Adipocyte (in vitro differentiated cells): ENCODE measurements at places on chromosomes 16 and 17.

- DNase-seq = no peak
These were observed 174.2 kb downstream of the KIF2B start for GRCh38 chr17:53996890-53997289.

DNA sequence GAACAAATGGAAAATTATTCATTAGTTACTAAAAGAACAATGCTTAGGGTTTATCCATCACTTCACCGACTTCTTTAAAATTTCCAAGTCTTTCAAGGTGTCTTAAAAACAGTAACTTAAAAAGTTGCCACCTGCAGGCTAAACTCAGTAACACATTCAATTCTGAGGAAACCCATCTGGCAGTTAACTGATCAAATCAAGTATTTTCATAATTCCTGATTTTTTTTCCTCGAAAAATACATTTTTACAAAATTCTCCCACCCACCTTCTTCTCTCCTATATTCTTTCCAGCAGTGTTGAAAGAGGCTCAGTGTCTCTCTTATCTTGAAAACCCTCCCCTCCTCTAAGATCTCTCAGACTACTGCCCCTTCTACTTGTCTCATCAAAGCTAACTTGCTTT is 29.9 kb downstream of the PARN start:
- DNase-seq = peak; percentile 54

- no peak for DNase-seq
These were observed 3.5 kb upstream of the TSPOAP1 start for GRCh38 chr17:58331815-58332777.

DNA sequence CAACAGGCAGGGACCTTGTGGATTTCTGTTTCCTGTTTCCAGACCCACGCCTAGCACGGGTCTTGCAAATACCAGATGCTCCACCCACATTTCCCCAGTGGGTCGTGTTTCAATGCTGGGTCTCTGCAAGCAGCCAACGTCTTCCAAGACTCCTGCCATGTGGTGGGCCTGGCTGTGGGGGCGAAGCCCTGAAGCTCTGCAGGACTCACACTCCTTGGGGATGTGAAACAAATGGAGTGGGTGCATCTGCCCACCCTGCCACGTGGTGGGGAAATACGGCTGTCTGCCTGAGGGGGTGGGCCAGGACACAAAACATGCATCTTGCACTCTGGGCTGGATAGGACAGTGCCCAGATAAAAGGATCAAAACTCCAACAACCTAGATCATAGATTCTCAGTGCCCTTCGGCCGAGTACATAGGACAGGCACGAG is 32.6 kb downstream of the FA2H start:
- DNase-seq = peak; percentile 22

GRCh38 chr16:66735891-66736290 is 15.5 kb downstream of the DYNC1LI2 start:
- DNase-seq = no peak

- DNase-seq = no peak
These were observed 520.6 kb upstream of the SOX9 start for GRCh38 chr17:71600137-71600789.

DNA sequence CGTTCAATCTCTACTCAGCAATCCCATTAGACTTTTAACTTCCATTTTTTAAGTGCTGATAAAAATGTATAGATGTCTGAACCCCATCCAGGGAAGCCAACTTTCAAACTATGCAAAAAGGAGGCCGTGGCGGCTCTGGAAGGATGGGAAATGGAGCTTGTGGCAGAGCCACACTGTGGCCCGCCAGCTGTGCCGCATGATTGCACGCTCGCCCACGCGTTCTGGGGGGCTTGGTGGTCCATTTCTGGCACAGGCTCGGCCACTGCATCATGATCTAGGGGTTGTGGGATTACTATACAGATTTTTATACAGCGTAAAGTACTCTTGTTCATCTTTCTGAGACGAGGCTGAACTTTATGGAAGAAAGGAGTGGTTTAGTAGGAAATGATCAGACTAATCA is 57.6 kb downstream of the FOXL1 start:
- no peak for DNase-seq

- no peak for DNase-seq
These were observed 6.1 kb upstream of the EFTUD2 start for GRCh38 chr17:44905006-44906000.

DNA sequence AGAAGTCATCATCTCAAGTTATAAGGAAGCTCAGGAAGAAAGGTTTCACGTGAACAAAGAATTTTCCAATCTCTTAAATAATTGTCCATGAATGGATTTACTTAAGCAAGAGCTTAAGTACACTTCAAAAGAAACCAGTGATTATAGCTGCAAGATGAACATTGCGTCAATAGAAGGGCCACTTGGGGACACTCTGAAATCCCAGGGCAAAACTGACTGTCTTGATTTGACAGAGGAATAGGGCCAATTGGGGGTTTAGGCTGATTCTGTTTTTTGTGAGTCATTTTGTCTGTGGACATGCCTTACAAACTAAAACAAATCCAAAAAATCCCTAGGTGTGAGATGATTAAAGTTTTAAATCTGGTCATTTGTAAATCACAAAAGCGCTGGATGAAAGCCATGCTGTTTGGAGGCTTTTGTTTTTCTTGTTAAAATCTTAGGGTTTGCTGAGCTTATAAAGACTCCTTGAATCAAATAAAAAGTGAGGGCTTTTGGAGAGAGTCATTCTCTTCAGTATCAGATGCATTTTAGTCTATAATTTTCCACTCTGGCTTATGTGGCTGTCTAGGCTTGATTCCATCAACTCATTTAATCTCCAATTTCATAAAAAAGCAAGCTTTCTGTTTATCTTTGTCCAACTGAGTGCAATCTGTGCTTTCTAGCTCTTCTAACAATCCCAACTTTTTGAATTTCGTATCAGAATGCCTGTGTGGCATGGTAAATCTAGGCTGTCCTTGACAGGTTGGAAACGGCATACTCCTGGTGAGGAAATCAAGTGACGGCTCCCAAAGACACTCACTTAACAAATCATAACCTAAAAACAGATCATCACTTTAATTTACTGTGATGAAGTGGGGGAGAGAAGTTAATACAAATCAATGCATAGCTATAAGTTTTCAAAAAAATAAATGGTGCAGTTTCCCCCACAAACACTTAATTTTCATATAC is 98.2 kb upstream of the SOX9 start:
- DNase-seq = no peak

- DNase-seq = no peak
These were observed 87.5 kb downstream of the ASIC2 start for GRCh38 chr17:33205552-33205951.

- DNase-seq = peak; percentile 85
These were observed 11.0 kb upstream of the DPEP1 start for GRCh38 chr16:89602273-89602951.

GRCh38 chr17:39204245-39204644 is 4.2 kb downstream of the RPL19 start:
- no peak for DNase-seq

- no peak for DNase-seq
These were observed 44.1 kb upstream of the ADORA2B start for GRCh38 chr17:15900871-15901270.

GRCh38 chr17:28725166-28725659 is 820 bp downstream of the TLCD1 start:
- DNase-seq = peak; percentile 36

- DNase-seq = no peak
These were observed 182.2 kb upstream of the CPHXL start for GRCh38 chr16:75908331-75909117.

GRCh38 chr17:36977066-36977465 is 28.3 kb downstream of the AATF start:
- DNase-seq = no peak

- no peak for DNase-seq
These were observed 1.3 kb downstream of the SLX4 start for GRCh38 chr16:3609895-3610697.

DNA sequence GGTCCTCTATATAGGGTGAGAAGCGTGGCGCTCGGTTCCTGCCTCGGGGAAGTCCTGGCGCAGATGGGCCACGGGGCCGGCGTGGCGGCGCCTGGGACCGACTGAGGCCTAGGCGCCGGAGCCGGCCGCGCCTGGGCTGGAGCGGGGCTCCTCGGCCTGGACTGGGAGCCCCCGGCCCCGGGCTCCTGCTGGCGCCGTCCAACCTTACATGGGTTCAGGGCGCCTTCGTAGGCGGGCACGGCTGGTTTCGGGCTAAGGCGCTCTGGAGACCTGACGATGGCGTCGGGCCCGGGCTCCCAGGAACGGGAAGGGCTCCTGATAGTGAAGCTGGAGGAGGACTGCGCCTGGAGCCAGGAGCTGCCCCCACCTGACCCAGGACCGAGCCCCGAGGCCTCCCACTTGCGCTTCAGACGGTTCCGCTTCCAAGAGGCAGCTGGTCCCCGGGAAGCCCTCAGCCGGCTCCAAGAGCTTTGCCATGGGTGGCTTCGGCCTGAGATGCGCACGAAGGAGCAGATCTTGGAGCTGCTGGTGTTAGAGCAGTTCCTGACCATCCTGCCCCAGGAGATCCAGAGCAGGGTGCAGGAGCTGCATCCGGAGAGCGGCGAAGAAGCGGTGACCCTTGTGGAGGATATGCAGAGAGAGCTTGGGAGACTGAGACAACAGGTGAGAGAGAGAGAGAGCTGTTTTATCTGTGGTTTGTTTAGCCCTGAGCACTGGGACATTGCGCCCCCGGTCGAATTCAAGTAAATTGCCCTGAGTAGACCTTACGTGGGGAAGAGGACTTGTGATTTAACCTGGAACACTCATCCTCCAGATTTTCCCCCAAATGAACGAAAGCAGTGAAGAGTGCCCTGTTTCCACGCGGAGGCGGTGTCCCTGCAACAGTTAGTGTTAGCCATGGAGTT is 504 bp downstream of the ZNF263 start:
- no peak for DNase-seq

GRCh38 chr16:28863929-28864793 is 518 bp downstream of the SH2B1 start:
- DNase-seq = peak; percentile 66

DNA sequence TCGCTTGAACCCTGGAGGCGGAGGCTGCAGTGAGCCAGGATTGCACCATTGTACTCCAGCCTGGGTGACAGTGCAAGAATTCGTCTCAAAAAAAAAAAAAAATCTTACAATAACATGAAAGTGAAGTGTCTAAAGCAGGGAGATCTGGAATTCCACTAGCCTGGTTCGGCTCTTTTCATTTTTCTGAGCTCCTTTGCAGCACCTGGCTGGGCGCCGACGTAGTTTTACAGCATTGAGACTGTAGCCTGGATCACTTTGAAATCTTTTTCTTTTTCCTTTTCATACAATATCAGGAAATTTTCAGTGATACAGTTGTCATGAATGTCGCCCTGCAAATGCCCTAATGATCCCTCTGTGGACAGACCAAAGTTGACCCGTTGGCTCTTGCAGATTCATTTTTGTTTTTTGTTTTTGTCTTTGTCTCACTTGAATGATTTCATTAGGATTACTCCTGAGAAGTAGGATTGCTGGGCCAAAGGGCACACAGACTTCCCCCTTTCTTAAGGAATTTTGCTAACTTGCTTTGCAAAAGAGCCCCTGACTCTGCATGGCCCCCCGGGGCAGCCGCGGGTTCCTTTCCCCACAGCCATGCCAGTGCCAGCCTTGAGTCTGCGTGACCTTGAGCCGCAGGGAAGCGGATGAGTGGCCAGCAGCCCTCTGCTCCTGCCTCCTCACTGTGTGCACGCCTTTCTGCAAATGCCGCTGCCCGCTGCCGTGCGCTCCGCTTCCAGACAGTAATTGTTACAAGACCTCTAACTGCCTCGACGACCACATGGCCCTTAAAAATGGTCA is 28.0 kb downstream of the CRISPLD2 start:
- no peak for DNase-seq

DNA sequence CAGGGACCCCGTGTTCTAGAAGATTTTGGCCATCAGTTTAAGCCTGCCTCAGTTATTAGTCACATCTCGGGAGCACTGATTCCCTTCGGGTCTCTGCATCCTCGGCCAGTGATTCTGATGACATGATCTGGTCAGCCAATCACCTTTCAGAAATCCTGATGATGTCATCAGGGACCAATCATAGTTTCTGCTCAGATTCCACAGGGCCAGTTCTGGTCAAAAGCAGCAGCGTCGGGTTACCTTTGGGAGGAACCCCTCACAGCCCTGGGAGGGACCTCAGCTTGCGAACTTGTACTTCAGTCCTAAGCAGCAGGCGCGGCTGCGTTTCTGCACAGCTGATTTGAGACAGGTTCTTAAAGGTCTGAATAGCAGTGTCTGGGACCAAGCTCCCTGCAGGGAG is 13.9 kb downstream of the KDM8 start:
- DNase-seq = peak; percentile 78

- peak; percentile 7 for DNase-seq
These were observed 60.3 kb upstream of the FBXO47 start for GRCh38 chr17:39027455-39028035.

- peak; percentile 72 for DNase-seq
These were observed 1.2 kb downstream of the GPR142 start for GRCh38 chr17:74368341-74369081.

DNA sequence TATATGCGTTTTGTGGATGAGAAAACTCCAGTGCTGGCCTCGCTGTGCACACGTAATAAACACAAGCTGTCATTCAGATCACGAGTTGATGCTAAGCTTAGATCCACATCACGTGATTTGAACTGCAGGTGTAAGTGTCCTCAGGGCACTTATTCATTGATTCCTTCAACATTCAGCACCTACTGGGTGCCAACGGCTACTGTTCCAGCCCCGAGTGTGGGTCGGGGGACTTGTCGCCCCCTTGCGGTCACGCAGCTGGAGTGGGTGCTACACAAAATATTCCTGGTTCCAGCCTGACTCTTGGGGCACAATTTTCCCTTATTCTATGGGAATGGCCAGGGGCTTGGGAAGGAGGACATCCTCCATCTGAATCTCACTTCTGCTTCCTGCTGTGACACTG is 29.9 kb upstream of the GINS2 start:
- peak; percentile 44 for DNase-seq

- no peak for DNase-seq
These were observed 2.8 kb upstream of the SOCS3 start for GRCh38 chr17:78362671-78363070.

- peak; percentile 28 for DNase-seq
These were observed 75.3 kb upstream of the TBC1D3K start for GRCh38 chr17:37848690-37849616.

- peak; percentile 56 for DNase-seq
These were observed 108.0 kb downstream of the VPS53 start for GRCh38 chr17:606508-607250.

DNA sequence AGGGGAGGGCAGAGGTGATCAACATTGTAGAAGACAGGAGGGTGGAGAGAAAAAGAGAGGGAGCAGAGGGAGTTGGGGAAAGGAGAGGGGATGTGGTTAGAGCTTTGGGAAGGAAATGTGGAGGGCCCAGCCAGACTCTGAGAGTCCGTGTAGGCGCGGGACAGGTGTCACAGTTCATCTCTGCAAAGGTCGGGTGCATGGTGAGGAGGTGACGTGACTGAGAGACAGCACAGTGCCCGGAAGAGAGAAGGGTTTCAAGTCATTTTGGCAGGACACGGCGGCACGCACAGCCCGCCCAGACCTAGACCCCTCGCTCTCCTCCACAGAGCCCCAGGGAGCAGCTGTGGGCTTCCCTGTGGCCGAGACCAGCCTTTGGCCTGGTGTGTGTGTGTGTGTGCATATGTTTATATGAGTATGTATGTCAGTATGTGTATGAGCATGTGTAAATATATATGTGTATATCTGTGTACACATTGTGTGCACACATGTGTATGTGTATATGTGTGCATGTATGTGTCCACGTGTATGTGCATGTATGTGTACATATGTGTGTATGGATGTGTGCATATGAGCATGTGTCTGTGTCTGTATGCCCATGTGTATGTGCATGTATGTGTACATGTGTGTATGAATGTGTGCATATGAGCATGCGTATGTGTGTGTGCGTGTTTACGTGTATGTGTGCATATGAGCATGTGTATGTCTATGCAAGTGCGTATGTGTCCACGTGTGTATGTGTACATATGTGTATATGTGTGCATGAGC is 104.6 kb downstream of the SEC14L1 start:
- no peak for DNase-seq

GRCh38 chr16:12637002-12637401 is 166.7 kb downstream of the CPPED1 start:
- no peak for DNase-seq
